ENCODE measurements at places on chromosomes 6 and 20.
A peak's percentile ranks its signal among the peaks of the same experiment; 100 is the strongest.

- no peak for DNase-seq
These were observed 87.6 kb downstream of the NINL start for GRCh38 chr20:25497586-25498279.

GRCh38 chr6:81940451-81940985, 188.0 kb upstream of the TENT5A start:
- no peak for DNase-seq

- no peak for DNase-seq
These were observed 43.2 kb downstream of the PREP start for GRCh38 chr6:105359419-105360370.

DNA sequence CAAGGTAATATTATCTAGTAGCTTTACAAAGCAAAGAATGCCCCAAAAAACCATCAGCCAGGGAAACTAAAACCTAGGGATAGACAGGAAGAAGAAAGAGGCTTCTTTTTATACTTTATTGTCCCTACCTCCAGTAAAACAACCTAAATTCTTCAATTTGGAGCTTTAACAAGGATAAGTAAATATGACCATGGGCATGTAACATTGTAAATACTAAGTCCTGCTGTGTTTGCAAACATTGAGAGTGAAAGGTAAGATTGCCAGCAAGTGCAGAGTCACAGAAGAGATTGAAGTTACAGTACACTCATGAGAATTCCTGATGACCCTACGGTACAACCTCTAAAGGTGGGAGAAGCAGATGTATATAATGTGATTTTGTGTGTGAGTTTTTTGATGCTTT, 117.2 kb downstream of the FOXO3 start:
- no peak for DNase-seq

DNA sequence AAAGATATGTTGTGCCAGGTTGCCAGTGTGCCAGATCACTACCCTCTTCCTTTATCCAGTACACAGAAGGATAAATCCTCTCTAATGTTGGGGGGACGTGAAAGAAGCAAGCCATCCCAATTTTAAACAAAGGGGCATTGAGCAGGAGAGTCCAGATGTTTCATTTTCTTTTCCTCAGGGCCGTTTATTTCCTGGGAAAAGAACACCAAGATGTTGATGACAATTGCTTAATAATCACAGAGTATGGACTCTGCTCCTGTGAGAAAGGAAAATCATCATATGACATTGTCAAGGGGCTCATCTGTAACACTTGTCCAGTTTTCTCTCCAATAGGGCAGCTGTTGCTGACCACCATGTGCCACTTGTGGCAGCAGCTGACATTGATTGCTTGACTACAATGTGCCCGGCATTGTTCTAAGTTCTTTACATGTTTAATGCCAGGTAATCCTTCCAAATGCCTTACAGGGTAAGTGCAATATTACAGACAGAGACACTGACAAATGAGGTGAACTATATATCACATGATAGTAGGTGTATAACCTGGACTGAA, 161.4 kb downstream of the CD109 start:
- DNase-seq: no peak

GRCh38 chr6:96542702-96543101, 20.2 kb upstream of the FHL5 start:
- no peak for DNase-seq

DNA sequence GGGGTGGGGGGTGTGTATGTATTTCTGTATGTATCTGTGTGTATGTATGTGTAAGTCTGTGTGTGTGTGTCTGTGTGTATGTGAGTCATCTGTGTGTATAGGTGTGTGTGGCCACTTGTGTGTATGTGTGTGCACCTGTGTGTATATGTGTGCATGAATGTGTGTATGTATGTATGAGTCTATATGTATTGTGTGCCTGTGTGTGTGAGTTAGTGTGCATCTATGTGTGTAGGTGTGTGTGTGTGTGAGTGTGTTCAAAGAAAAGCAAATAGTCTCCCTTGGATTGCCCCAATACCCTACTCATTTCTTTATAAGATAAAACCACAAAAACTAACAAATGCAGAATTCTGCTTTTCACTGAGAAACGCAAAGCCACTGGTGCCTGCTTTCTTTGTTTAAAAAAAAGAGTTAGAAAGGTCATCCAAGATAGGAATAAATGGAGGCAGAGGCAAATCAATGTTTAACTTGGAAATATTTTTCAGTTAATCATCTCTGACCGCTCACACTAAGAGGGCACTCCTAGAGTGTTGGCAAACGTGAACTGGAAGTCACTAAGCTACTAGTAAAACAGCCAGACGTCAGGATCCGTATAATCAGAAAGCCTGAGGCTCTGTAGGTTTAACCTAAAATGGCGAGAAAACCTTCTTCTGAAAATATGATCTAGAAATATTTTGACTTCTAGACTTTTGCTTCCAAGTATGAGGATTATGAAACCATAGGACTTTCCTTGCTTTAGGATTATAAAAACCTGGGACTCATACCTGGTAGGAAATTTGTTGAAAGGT, 37.4 kb upstream of the JAG1 start:
- no peak for DNase-seq

GRCh38 chr20:44598423-44599305, 16.3 kb downstream of the PKIG start:
- no peak for DNase-seq

DNA sequence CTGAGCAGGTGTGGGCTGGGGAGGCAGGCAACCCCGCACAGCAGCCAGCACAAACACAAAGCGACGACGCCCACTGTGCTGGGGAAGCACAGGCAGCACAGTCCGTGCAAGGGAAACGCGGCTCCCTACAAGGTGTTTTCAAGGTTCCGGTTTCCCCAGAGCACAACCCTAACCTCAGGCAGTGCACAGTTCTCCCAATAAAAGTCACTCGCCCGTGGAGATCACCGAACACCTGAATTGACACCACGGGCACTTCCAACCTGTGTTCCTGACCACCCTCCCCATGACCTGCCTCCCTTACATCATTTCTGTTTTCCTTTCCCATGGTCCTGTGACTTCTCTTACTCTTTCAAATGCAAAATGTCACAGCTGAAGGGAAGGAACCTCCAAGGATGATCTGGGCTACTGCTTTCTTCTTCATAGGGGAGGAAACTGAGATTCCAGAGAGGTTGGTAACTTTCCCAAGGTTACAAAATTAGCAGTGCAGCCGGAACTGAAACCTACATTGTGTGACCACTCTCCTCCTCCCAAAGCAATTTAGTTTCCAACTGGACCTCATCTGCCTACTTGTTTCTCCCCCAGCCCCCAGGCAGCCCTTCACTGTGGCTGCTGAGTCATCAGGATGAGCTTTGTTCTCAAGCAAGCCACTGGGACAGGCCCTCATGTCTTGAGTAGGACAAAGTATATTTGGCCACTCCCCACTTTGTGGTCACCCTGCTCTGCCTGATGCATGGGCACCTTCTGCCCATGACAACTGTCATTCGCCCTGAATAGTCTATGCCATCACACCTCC, 125.3 kb downstream of the ATXN1 start:
- DNase-seq: no peak

GRCh38 chr20:19725814-19726525, 32.1 kb upstream of the RIN2 start:
- no peak for DNase-seq

- DNase-seq: no peak
These were observed 475.2 kb upstream of the MARCKS start for GRCh38 chr6:113381959-113382358.

DNA sequence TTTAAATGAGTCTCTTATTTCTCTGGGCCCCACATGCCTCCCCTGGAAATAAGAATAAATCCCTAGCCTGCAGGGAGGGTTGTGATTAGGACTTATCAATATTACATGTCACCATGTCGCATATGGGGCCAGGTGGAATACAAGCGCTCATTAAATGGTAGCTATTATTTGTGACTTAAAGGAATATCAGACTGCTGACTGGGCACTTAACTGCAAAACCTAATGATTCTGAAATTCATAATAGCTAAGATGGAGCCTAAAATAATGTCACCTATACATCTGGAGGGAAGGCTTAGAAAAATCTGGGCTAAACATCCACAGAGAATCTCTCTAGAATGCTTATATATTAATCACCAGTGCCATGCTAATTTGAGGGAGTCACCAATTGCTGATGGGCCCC, 106.5 kb downstream of the LRFN2 start:
- DNase-seq: no peak

GRCh38 chr6:156517088-156517487, 260.1 kb upstream of the ARID1B start:
- DNase-seq: no peak

DNA sequence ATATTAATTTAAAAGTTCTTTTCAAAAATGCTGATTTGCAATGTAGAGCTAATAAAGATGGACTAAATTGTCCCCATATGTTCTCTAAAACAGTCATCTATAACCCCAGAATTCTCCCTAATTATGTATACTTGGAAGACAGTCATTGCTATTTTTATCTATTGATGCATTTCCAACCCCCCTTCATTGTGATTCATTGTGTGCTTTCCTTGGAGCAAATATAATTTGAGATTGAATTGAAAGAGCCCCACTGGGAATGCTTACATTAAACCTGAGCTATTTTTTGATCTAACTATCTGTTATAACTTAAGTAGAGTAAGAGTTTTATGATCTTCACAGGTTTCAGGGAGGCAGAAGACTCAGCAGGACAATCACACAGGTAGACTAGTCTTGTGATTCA, 73.7 kb upstream of the PTCHD4 start:
- no peak for DNase-seq

GRCh38 chr6:42367353-42368011, 84.2 kb downstream of the TRERF1 start:
- no peak for DNase-seq

- no peak for DNase-seq
These were observed 37.9 kb downstream of the PLCG1 start for GRCh38 chr20:41175201-41175651.

DNA sequence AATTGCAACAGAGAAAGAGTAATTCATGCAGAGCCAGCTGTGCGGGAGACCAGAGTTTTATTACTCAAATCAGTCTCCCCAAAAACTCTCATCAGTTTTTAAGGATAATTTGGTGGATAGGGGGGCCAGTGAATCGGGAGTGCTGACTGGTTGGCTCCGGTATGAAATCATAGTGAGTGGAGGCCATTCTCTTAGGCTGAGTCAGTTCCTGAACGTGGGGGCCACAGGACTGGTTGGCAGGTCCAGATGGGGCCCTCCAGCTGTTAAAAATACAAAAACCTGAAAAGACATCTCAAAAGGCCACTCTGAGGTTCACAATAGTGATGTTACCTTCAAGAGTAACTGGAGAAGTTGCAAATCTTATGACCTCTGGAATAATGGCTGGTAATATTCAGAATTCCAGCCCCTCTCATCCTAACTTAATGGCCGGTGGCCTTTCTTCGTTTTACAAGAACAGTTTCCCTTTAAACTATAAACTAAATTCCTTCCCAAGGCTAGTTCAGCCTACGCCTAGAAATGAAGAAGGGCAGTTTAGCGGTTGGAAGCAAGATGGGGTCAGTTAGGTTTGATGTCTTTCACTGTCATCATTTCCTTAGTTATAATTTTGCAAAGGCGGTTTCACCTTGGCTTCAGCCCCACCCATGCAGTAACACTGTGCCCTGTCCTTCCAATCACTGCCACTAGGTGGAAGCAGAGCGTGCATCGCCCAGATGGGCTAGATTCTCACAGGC, 6.8 kb upstream of the MICA start:
- DNase-seq: peak; percentile 88

GRCh38 chr6:13754644-13755043, 43.0 kb upstream of the RANBP9 start:
- DNase-seq: no peak

DNA sequence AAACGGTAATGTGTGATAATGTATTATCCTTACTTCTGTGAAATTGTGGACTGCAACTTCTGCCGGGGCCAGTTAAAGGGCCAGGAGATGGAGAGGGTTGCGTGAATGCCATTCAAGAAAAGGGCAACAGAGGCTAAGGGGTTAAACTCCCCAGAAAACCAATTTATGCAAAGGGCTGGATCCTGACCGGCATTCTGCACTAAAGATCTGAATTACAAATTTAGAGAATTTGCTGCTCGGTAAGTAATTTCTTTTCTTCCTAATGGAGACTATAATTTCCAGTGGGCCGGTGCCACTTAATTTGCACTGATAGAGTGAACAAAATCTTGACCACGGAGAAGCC, 130.1 kb downstream of the BCAS1 start:
- no peak for DNase-seq

DNA sequence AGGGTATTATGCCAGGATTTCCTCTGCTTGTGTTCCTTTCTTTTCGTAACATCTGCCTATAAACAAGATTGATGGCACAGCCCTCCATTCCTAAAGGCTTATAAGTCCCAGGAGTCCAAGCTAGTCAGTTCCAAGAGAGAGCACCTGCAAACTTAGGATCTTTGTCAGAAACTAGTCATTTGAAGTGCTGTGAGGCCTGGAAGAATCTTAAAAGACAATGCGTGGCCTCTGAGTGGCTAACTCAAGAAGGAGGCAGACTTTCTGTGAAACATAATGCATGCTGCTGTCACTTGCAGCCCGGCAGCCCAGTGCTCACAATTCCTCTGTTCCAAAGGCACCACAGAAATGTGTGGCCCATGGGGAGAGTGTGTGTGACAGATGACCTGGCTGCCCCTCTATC, 135.0 kb upstream of the SUPT3H start:
- DNase-seq: no peak

GRCh38 chr6:139064981-139065665, 36.6 kb downstream of the ABRACL start:
- DNase-seq: no peak

DNA sequence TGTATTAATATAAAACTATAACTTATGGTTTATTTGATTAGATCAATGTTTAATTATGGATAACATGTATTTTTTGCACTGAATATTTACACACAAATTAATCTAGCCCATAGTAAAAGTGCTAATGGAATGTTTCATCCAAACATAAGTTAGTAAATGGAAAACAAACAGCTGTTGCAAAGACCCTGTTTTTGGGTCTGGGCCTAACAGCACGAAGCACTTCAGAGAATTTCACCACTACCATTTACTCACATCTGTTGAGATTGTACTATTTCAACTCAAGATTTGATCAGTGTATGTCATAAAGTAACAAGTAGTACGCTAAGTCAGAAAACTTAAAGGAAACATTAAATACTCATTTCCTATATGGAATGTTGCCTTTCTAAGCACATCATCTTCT, 359.6 kb downstream of the LAMA2 start:
- DNase-seq: no peak

- no peak for DNase-seq
These were observed 648.8 kb downstream of the QKI start for GRCh38 chr6:164063346-164063745.

GRCh38 chr6:72218125-72218524, 331.8 kb downstream of the RIMS1 start:
- no peak for DNase-seq

DNA sequence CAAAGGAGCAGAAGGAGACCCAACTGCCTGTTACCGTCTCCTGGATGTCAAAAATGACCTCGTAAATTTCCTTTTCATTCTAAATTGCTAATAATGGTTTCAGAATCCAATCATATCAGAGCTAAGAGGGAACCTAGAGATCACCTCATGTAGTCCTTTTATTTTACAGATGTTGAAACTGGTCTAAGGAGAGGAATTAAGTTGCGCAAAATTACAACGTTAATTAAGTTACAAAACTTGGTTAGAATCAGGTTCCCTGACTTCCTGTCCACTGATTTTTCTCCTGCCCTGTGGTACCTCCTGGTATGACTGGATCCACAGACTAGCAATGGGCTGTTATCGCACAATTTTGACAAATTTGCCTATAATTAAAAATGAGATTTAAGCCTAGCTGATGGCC, 9.0 kb upstream of the STK38 start:
- no peak for DNase-seq

- DNase-seq: no peak
These were observed 185.6 kb upstream of the MCHR2 start for GRCh38 chr6:100179576-100179975.

GRCh38 chr20:15619816-15620215, 953.4 kb downstream of the KIF16B start:
- DNase-seq: no peak

GRCh38 chr6:108365478-108365877, 70.6 kb downstream of the AFG1L start:
- no peak for DNase-seq
